ENCODE measurements at places on chromosomes 2 and 18.

GRCh38 chr2:10079266-10079869, 843 bp downstream of the CYS1 start:
- no peak for DNase-seq

DNA sequence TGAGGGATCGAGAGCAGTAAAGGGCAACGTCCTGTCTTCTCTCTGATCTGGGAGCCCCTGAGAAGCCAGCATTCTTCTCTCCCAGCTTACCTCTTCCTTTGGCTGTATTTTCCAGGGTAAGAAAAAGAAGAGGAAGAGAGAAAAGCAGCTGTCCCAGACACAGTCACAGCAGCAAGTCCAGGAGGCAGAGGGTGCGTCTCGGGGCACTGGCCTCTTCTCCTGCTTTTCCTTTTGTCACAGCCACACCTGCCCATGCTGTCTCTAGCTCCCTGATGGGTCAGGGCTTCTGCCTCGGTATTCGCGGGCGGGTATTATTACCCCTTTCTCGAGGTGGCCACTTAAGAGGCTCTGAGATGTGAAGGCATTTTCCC, 20.3 kb downstream of the TGOLN2 start:
- no peak for DNase-seq

DNA sequence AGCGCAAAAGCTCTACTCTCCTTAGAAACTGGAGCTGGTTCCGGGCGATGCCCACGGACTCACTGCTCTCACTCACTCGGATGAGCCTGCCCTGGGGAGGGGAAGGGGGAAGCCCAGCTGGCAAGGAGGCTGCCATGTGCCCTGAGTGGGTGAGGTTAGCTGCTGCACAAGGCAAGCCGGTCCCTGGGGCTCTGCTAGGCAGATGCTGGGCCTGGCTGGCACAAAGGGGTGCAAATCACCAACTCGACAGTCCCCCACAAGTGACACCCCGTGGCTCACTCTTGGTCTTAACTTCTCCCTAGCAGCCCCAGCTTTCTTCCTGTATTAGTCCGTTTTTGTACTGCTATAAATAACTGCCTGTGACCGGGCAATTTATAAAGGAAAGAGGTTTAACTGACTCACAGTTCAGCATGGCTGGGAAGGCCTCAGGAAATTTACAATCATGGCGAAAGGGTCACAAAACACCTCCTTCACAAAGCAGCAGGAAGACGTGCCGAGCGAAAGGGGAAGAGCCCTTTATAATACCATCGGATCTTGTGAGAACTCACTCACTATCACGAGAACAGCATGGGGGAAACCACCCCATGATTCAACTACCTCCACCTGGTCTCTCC, 33.2 kb downstream of the ADCY3 start:
- no peak for DNase-seq

DNA sequence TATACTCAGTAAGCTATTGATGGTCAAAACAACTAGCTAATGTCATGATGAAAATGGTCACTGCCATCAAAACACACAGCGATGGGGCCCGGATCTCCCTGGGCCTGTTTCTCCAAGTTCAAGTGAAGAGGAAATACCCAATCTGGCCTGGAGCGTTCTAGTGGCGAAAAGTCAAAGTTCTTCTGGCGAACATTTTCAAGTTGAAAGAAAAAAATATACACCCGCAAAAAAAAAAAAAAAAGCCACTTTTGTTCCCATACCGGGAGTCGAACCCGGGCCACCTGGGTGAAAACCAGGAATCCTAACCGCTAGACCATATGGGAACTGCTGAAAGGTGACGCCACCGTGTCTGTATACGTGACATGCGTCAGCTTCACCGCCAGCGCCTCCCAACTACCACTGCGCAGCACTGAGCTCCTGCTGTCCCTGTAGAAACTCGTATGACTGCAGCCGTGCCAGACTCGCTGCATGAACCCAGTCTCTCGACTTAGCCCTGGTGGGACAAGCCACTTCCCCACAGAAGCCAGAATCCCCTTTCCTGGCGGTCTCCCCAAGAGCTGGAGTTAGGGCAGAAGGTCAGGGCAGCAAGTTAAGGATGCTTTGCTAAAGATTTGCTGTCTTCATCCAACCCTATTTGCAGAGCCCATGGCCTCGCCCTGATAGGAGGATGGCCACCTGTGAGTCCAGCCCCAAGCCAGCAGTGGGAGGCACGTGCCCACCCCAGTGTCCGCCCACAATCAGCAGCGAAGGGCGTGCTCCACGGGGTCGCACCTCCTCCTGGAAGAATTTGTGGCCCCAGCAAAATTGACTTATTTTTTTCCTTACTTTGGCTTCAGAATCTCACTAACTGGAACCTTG, 5.6 kb upstream of the IMP4 start:
- peak; percentile 60 for DNase-seq

- no peak for DNase-seq
Observed at GRCh38 chr2:199716807-199717586, 134.0 kb downstream of the FTCDNL1 start.

DNA sequence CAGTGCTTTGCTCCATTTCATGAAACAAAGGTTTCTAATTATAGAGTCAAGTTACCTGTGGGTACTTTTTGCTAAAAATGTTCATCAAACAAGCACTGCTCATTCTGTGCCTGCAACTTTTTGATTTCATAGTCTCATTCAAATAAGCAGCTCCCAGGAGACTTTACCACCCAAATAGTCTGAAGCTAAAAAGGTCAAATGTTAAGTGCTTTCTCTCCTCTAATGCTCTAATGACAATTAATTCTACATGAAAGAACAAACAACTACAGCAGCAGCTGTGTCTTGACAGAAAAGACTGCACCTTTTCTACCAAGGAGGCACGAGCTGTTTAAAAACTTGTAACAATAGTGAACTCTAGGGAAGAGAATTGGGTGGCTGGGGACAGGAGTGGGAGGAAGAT, 65.3 kb downstream of the CCDC93 start:
- no peak for DNase-seq

- no peak for DNase-seq
Observed at GRCh38 chr18:40096675-40097074, 1858.4 kb upstream of the PIK3C3 start.

GRCh38 chr2:226440127-226440918, 359.3 kb downstream of the IRS1 start:
- no peak for DNase-seq

- no peak for DNase-seq
Observed at GRCh38 chr2:15259356-15259756, 301.8 kb downstream of the NBAS start.

GRCh38 chr2:86776532-86776931, 14.2 kb downstream of the CD8A start:
- DNase-seq = no peak

GRCh38 chr18:61731693-61732376, 161.0 kb downstream of the RNF152 start:
- no peak for DNase-seq

GRCh38 chr18:77650799-77651385, 401.2 kb downstream of the GALR1 start:
- peak; percentile 62 for DNase-seq

GRCh38 chr2:128604045-128604444, 285.4 kb upstream of the HS6ST1 start:
- DNase-seq = no peak

DNA sequence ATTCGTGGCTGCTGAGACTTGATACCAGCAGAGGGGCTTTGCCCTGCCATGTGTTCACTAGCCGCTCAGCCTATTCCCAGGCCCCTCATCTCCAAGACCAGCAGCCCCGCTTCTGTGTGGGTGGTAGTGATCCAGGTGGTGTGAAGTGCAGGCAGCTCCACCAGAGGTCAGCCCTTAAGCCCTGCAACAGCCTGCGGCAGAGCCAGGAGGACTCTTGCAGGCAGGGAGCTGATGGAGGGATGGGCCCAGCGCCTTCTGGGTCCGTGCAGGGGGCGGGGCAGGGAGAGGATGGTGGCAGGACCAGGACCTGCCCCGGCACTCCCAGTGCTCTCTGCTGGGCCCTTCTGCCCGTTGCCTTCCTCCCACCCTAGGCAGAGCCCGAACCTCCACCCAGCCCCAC, 162.0 kb downstream of the SH3BP4 start:
- no peak for DNase-seq

GRCh38 chr2:191612496-191612895, 65.4 kb upstream of the NABP1 start:
- no peak for DNase-seq

GRCh38 chr2:211049321-211050018, 493.1 kb downstream of the CPS1 start:
- DNase-seq = no peak

GRCh38 chr2:174787487-174788205, 23.4 kb upstream of the CHRNA1 start:
- no peak for DNase-seq

DNA sequence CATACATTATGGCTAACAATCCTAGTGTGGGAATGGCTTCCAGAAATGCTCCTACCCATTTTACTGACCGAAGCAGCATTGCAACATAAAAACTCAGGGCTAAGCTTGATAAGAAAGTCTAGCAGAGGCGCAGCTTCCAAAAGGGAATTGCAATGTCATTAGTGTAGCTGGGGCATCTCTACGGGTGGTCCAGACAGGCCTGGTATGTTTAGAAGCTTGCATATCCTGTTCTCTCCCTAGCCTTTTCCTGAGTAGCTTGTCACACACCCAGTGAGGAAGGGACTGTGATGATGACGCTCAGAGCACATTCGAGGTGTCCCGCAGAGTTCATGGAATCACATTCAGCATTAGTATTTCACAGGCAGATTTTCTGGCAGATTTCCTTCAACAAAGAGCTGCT, 38.0 kb upstream of the COL5A2 start:
- DNase-seq = no peak

GRCh38 chr2:28748941-28749340, 2.7 kb upstream of the PPP1CB start:
- DNase-seq = no peak

- DNase-seq = peak; percentile 83
Observed at GRCh38 chr2:85326406-85327159, 1.2 kb downstream of the TGOLN2 start.

DNA sequence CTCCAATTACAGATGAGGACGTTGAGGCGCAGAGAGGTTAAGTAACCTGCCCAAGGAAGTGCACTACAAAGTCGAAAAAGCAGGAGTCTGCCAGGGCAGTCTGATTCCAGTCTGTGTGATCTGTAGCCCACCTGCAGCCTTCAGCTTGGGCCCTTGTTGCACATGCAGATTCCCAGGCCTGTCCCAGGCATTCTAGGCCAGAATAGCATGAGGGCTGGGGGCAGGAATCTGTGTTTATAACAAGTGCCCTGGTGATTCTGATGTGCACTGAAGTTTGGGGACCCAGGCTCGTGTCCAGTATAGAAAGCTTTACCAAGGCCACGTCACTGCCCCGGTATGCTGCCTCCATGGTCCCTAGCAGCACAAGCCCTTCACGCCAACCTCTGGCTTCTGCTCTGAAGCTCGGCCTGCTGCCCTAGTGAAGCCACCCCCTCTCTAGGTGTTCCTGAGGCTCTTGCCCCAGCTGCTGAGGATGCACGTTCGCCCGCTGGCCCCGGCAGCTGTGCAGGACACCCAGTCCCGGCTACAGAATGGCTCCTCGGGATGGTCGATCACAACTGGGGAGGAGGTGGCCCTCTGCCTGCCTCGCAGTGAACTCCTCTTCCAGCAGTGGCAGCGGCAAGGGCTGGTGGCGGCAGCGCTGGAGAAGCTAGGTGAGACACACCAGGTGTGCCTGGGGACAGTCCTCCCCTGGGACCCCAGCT, 4.6 kb downstream of the CHRNG start:
- no peak for DNase-seq

DNA sequence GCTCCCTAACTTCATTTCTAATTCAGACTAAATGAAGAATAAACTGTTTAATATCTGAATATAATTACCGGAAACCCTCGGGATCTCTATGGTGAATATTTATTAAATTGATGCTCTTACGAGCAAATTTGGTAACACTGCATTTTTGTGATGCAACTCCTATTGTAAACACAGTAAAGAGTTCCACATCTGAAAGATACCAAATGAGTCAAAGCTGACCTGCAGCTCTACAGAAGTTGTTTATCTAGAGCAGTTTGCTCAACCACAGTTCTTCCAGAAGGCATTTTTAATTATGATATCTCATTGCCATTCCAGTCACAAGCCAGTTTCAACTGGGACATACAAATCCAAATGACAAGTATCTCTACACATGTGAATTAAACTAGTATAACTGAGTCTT, 129.7 kb downstream of the PKP4 start:
- no peak for DNase-seq

GRCh38 chr18:9216459-9216858, 79.9 kb downstream of the ANKRD12 start:
- DNase-seq = no peak

DNA sequence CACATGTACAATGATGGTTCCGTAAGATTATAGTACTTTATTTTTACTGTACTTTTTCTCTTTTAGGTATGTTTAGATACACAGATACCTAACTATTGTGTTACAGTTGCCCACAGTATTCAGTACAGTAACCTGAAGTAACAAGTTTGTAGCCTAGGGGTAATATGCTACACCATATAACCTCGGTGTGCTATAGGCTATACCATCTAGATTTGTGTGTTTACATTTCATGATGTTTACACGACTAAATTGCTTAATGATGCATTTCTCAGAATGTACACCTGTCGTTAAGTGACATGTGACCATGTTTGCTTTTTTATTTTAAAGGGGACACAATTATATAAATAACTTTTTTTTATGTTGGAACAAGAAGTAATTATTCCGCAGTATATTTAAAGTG, 34.5 kb downstream of the PIK3C3 start:
- no peak for DNase-seq

GRCh38 chr18:79423211-79424007, 27.7 kb downstream of the NFATC1 start:
- no peak for DNase-seq

- peak; percentile 46 for DNase-seq
Observed at GRCh38 chr2:148021059-148021861, at the start of gene MBD5. Gene MBD5 (plus strand): TSS chr2:148021091.

GRCh38 chr2:202074324-202074723, 1.3 kb downstream of the KIAA2012 start:
- DNase-seq = no peak

GRCh38 chr2:168765401-168765800, 37.0 kb upstream of the NOSTRIN start:
- DNase-seq = no peak

- DNase-seq = no peak
Observed at GRCh38 chr2:56185101-56185581, 1.4 kb downstream of the CCDC85A start.

DNA sequence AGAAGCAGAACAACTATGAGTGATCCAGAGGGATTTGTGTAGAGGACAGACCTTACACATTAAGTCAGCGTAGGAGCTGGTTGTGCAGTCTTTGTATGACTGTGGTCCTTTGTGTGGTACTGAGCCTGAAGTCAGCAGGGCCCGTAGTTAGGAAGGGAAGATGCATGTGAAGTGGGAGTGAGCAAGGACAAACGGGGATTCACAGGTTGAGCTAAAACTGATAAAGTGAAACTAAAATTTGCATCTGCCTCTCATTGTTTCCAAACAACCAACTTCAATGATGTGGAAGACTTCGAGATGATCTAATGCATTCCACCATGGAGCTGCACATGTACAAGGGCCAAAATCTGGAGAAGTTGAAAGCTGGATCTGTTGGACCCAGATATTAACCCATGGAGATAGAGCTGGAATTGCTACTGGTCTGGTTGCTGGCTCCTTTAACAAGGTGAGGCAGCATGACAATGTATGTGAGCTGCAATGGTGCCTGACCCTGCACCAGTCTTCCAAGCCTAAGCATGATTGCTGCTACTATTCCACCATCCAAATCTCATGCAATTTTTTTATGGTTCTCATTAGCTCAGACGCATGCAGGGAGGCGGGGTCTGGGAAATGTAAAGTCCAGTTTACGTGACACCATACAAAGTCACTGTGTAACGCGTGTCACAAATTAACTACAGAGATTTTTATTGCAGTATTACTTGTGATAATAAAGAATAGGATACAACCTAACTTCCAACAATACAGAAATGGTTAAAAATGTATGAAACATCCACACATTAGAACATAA, 12.1 kb upstream of the CYBRD1 start:
- no peak for DNase-seq

GRCh38 chr2:183522489-183523266, 398.4 kb downstream of the NUP35 start:
- DNase-seq = no peak

Data from activated CD4-positive, alpha-beta T cell treated with anti-CD3 and anti-CD28 coated beads, Interleukin-2, amount 50 U/mL, for 16 hours (primary cell).